Stimulated activated CD4-positive, alpha-beta T cell treated with anti-CD3 and anti-CD28 coated beads, Interleukin-1b, Interleukin-23, amount 100 ng/mL, for 1 hour (primary cell): ENCODE measurements at places on chromosomes 6 and 20.

DNA sequence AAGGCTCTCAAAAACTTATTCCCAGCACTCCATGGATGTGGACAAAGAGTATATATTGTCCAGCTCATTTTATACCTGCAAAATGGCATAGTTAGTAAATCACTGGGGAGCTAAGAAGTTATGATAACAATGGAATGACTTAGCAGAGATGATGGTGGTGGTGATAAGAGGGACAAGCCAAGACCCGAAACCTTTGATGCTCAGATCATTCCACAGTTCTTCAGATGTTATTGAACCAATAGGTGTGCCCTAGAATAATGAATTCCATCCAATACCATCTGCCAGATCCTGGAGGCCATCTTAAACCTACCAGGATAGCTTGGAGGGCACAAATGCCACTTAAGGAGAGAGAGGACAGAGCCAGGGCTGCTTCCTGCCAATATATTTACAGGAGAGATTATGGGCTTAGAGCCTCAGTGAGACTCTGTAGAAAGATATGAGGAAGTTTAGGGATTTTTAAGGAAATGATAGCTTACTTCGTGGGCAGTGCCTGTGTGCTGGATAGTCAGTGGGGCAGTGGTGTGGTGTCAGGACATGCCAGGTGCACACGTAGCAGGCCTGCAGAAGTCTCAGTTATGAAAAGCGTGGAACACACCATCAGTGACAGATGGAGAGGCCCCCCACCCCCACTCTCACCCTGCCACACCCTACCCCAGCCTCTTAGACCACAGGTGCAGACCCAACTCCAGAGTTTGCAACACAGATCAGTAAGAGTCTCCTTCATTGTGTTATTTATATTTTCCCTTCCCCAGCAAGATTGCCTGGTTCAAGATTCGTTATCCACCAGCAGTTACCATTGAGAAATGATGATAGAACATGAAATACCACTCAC lies 209.7 kb upstream of the SUPT3H start:
- no peak for DNase-seq

- DNase-seq = no peak
Observed at GRCh38 chr6:40906759-40907158, 132.3 kb downstream of the UNC5CL start.

- no peak for DNase-seq
Observed at GRCh38 chr20:21498195-21498594, 15.7 kb downstream of the NKX2-2 start.

DNA sequence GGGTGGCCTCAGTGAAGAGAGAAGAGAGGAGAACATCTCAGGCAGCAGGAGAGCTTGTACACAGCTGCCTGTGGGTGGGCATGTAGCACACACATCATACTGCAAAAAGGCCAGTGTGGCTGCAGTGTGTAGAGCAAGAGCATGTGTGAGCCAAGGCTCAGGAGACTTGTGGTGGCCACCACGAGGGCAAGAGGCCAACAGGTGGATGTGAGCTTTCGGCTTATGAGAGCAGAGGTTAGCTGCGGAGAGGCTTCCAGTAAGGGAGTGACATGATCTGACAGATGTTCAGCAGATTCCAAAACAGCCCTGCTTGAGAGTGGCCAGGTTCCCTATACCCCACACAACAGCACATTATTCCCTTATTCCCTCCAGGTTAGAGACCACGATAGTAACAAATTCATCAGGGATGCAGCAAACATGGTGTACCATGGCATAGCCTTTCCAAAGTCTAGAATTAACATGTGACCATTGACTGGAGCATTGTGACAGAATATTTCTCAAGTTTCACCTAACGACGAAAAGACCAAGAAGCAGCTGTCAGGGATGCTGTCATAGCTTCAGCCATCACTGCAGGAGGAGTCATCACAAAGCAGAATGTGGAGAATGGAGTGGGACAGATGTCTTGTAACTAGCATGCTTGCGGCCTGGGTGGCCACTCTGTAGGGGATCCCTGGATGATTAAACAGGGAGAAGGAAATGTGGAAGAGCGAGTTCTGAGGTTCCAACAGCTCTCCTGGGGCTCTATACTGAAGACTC lies 23.1 kb downstream of the HM13 start:
- no peak for DNase-seq

GRCh38 chr6:36793913-36794712 lies 45.1 kb downstream of the CPNE5 start:
- DNase-seq = no peak

DNA sequence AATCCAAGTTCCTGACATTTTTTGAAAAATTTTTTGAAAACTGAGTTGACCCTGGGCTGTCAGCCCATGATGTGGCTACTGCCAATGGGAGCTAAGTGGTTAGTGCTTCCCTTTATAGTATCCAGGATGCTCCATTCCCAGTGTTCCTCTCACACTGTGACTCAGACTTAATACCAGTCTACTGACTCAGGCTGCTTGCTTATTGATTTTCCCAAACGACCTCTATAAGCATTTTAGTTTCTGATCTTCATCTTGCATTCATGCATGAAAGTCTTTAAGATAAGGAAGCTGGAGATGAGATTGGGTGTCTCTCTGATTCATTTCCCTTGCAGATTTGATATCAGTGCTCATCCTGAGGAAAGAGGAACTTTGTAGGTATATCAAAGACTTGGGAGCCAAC lies 560.0 kb downstream of the TBC1D32 start:
- no peak for DNase-seq

GRCh38 chr20:51122931-51123658 lies 100.2 kb upstream of the KCNG1 start:
- DNase-seq = no peak

GRCh38 chr6:98794307-98794842 lies 40.0 kb upstream of the POU3F2 start:
- DNase-seq = no peak

DNA sequence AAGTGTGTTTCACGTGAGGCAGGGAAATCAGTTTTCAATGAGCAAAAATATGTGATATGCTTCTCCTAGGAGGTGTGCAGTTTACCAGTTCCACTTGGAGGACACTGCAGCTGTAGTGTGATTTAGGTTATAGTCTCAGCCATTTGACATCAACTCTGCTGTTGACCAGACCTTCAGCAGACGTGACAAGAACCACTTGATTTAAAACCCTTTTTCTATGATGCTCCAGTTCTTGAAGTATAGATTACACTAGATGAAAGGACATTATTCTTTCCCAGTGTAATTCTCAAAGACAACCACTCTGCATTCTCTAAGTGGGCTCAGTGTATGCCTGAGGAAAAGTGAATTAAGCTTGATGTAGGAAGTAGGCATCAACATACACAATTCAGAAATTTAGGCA lies 480.8 kb downstream of the TBC1D32 start:
- no peak for DNase-seq

- DNase-seq = no peak
Observed at GRCh38 chr6:20879121-20879520, 344.9 kb downstream of the CDKAL1 start.

DNA sequence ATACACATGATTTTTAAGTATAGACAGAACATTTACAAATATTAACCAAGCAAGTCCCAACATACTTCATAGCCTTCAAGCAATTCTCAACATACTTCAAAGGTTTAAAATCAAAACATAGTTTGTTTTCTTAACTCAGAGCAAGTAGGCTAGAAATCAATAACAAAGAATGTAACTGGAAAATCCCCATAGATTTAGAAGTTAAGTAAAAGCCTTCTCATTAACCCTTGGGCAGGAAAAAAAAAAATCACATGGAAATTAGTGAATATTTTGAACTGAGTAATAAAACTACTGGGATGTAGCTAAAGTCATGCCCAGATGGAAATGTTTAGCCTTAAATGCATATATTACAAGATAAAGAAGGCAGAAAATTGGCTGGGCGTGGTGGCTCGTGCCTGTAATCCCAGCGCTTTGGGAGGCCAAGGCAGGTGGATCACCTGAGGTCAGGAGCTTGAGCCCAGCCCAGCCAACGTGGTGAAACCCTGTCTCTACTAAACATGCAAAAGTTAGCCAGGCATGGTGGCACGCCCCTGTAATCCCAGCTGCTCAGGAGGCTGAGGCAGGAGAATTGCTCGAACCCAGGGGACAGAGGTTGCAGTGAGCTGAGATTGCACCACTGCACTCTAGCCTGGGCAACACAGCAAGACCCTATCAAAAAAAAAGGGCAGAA lies 316.1 kb downstream of the TAF4 start:
- no peak for DNase-seq

DNA sequence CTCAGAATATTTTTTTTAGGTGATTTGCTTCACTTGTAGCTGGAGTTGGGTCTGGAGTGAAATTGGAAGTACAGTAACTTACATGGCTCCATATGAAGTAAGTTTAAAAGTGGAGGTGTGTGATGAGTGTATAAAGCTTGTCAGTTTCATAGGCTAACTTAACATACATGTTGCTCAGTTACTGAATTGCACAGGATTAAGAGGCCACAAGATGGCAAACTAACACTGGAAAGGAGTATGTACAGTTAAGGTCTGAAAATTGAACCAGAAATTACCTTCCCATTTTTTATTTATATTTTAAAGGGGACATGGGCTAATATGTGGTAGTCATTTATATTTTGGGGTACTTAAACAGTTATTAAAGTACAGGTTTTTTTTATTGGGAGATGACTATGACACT lies 45.3 kb upstream of the SMIM8 start:
- no peak for DNase-seq

GRCh38 chr6:40733770-40734396 lies 146.7 kb upstream of the LRFN2 start:
- DNase-seq = no peak

- DNase-seq = no peak
Observed at GRCh38 chr20:48335308-48336050, 492.3 kb downstream of the PREX1 start.

DNA sequence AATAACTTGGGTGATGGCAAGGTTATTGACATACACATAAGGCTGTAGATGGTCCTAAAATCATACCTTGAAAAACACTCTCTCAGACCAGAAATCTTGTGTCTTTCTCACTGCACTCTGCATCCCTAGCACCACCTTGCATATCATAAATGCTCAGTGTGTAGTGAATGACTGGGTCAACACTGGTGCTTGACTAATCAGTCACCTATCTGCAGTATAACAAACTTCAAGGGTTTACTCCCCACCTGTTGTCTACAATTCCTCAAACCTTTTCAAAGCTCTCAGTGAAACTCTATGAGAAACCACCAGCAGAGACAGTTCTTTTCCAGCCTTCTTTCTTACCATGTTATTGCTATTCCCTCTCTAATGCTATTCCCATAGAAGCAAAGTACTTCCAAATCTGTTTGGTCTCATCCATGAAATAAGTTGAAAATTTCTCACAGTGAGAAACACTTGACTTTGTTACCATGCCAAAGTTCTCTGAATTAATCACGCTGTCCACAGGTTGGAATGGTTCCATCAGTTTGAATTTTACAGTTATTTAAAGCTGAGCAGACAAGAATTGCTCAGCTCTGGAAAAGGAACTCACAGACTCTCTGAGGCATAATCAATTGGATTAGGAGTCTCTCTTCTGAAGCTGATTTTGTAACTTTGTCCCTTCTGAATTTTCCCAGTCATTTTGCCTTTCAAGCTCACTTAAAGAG lies 104.8 kb upstream of the EYA4 start:
- no peak for DNase-seq

DNA sequence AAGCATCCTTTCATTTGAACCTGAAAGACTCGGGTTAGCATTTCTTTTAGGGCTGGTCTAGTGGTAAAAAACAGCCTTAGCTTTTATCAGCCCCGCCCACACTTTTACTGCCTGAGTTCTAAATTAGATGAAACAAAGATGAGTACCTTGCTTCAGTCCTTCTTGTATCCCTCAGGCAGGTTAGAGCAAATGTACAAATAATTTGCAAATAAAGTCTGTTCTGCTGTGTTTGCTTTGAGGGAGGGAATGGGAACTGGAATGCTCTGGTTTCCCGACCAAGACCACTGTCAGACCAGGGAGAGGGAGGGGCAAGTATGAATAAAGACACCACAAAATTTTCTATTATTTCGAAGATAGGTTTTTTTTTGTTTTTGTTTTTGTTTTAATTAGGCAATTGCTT lies 85.5 kb upstream of the FLRT3 start:
- DNase-seq = no peak
